ENCODE measurements at places on chromosomes 2 and 18.

DNA sequence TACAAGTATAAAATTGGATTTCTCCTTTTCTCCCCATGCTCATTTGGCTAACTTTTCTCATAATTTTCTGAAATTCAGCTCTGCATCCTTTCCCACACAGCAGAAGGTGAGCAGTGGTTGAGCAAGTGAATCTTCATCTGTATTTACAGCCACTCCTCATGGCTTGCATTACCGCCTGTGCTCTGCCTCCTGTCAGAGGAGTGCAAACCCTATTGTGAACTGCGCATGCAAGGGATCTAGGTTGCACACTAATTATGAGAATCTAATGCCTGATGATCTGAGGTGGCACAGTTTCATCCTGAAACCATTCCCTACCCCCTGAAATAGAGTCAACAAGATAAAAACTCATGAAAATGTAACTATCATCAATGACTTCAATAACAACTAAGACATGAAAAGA is 20.0 kb downstream of the ME2 start:
- DNase-seq: no peak

DNA sequence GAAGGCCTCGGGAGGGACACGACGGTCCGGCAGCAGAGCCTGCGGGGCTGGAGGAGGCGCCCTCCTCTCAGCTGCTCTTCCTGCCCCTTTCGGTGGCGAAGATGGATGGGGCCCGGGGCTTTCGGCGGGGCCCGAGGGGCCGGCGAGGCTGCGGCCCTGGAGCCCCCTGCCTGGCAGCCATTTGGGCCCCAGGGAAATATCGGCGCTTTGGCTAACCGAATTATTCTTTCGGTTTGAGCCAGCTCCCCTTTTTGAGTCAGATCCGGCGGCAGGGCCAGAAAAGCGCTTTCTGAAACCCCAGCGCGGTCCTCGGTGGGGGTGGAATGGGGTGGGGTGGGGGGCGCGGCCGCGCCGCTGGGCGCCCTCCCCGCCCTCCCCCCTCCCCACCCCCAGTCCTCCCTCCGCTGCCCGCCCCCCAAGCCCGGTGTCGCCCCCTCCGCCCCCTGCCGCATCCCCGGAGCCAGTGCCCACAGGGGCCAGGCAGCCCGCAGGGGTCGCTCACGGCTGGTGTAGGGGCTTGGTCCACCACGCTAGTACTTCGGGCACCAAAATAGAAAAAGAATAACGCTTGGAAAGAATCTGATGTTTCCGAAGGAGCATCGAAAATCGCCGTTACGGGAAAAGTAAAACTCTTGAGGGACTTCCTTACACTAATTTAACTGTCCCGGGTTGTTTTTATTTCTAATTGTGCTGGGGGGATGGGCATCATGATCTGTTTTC is 9.1 kb upstream of the ARID5A start:
- DNase-seq: no peak

- no peak for DNase-seq
Observed at GRCh38 chr2:106551417-106552130, 64.4 kb downstream of the CD8B2 start.

DNA sequence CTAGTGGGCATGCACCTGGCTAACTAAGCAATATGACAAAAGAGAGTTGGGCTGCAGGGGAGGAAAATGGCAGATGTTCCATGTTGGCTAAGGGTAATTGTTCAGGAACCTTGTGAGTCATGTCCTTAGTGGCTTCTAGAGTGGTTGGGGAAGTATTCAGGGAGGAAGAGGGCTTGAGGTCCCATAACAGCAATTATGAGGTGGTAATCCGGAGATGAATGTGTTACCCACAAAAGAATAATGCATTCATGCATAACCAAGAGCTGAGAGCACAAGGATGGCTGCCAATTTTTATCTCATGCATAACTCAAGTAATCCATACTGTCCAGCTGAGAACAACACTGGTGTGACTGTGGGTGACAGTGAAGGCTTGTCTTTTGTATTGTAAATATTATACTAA is 42.9 kb downstream of the TMEFF2 start:
- no peak for DNase-seq

- no peak for DNase-seq
Observed at GRCh38 chr2:73069041-73069854, 2.3 kb downstream of the SFXN5 start.

- no peak for DNase-seq
Observed at GRCh38 chr2:216029416-216030129, 16.2 kb upstream of the MREG start.

GRCh38 chr2:240604939-240605716 is 18.6 kb downstream of the CAPN10 start:
- no peak for DNase-seq

- DNase-seq: no peak
Observed at GRCh38 chr2:20829861-20830260, 7.0 kb upstream of the LDAH start.

- no peak for DNase-seq
Observed at GRCh38 chr2:99695130-99695943, 205.5 kb upstream of the REV1 start.

DNA sequence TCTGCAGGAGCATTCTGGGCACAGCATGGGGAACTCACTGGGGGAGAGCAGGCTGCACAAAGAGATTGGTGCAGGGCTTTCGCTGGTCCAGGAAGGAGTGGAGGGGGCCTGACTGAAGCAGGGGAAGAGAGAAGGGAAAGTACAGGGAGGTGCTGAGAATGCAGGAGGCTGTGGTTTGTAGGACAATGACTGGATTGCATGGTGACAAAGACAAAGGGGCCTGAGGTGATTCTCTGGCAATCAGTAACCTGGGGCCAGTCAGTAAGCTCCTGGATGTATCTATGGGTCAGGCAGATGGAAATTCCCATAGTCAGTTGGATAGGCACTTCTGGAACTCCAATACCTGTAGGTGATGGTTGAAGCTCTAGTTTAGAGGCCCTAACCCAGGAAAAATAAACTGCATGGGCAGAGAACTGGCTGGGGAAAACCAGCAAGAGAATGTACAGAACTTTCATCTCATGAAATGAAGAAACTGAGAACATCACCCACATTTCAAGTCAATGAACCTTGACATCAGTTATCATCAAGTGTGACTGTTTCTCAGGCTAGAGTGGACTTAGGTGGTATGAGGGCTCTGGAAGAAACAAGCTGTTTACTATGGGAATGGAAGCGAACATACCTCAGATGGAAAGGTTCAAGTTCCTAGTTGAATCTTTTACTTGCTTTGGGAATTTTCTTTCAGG is 193.2 kb downstream of the TPGS2 start:
- no peak for DNase-seq

GRCh38 chr18:22739061-22739642 is 194.0 kb upstream of the RBBP8 start:
- DNase-seq: no peak

GRCh38 chr18:7990670-7991069 is 423.6 kb downstream of the PTPRM start:
- DNase-seq: no peak

DNA sequence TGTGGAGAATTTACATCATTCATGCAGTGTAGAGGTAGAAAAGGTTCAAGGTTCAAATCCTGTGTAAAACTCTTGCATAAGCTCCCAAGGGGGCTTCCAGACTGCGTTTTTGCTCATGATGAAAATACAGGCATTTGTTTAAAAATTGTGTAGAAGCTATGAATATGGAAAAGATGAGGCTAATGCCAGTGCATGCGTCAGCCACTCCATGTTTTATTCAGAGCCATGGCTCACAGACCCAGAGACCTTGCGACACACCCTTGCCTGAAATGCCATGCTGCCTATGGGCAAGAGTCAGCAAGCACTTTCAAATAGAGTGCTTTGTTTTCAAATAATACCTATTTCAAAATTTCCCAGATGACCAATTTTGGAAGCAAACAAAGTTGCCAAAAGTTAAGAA is 262.3 kb downstream of the TRIB2 start:
- no peak for DNase-seq

- DNase-seq: no peak
Observed at GRCh38 chr2:3007135-3007534, 370.5 kb downstream of the EIPR1 start.

DNA sequence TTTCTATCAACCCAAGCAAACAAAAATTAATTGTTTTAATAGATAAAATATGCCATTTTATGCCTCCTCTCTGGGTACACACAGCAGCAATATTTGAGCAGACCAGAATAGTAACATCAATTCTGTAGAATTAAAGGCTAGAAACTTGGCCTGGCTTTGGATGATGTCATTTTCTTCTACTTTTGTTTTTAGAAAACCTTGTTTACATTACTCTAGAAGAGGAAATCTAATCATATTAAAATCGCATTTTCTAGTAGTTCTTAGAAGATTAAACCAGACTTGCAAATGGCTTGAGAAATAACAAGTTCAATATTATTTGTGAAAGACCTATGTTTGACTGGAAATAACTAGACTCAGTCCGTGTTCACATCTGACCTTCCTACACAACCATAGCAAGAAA is 102.3 kb upstream of the RFX8 start:
- no peak for DNase-seq

- DNase-seq: no peak
Observed at GRCh38 chr2:10017313-10017941, 25.9 kb upstream of the KLF11 start.

DNA sequence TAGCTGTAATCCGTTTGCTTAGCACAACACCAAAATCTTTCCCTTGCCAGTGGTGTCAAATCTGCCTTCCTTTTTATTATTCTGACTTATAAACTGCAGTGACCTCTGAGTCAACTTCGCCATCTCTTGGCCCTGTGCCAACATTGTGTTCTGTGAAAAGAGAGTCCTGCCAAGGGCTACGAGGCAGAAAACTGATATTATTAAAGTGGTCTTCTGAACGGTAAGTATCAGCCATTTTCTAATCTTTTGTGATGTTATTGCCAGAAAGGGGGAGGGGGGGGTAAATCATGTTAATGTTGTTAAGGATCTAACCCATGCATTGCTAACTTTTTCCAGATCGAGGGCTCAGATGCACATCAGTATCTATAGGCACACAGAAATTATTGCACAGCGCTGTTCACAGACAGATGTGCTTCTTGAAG is 121.5 kb upstream of the LTBP1 start:
- peak; percentile 36 for DNase-seq

DNA sequence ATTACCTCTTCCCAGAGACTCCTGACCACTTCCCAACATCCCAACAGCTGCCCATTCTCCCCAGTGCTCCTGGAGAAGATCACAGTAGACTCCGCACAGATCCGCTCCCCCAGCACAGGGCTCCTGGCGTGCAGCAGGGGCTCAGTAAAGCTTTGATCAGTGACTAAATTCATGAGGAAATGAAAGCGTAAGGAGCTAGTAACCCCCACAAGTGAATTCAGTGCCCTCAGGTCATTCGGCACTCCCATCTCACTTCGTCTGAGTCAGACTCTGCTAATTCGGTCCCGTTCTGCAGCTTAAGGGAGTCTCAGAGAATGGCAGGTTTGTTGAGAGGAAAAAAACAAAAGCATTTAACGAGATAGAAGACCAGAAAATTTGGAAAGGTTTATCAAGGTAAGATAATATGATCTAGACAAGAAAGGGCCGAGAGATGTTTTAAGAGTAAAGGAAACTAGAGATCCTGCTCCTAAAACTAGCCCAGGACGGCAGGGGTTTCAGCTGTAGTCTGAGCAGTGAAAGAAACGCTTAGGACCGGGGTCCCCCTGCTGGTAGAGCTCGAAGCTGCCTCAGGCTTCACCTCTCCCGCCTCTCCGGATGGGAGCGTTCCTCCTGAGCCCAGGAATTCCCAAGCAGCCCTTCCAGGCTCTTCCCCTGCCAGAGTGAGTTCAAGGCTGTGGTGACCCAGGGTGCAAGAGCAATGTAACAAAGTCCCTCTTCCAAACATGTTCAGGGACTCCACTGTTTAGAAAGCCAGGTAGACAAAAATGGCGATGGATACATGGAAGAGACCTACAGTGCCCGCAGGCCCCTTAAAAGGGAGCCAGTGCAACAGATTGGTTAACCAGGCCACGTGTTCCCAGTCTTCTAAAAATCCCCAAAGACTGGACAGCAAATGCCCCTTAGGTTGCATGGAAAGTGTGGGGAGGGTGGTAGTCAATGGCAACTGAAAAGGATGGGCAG is 127.3 kb downstream of the DNER start:
- peak; percentile 83 for DNase-seq

GRCh38 chr18:44958455-44958854 is 277.8 kb downstream of the SETBP1 start:
- DNase-seq: no peak

DNA sequence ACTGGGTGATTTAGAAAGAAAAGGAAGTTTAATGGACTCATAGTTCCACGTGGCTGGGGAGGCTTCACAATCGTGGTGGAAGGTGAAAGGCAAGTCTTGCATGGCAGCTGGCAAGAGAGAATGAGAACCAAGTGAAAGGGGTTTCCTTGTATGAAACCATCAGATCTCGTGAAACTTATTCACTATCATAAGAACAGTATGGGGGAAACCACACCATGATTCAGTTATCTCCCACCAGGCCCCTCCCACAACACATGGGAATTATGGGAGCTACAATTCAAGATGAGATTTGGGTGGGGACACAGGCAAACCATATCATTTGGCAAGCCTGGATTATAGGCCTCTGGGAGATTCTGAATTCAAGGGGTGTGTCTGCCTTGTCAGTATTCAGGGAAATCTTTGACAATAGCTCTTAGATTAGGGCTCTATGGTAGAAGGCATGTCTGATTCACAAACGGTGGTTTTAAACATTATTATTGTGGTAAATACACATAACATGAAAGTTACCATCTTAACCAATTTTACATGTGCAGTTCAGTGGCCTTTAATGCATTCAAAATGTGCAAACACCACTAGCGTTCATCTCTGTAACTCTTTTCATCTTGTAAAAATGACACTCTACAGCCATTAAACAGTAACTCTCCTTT is 15.3 kb upstream of the PLB1 start:
- no peak for DNase-seq

- no peak for DNase-seq
Observed at GRCh38 chr2:45518546-45518945, 92.5 kb downstream of the SRBD1 start.

DNA sequence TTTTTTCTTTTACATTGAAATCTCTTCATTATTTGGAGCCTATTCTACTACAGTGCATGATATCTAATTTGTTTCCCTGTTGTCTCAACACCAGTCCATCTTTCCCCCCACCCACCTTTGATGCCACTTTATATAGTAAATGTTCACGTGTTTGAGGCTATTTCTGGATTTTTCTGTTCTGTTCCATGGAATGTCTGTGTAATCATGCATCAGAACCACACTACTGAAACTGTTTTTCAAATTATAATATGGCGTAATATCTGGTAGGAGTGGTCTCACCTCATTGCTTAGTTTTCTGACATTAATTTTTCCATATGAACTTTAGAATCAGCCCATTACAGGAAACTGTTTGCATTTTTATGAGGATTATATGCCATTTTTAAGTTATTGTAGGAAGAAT is 19.1 kb upstream of the NARS1 start:
- no peak for DNase-seq

- no peak for DNase-seq
Observed at GRCh38 chr18:69265656-69266055, 135.0 kb upstream of the DOK6 start.

- no peak for DNase-seq
Observed at GRCh38 chr2:62208074-62208757, 12.3 kb downstream of the B3GNT2 start.

DNA sequence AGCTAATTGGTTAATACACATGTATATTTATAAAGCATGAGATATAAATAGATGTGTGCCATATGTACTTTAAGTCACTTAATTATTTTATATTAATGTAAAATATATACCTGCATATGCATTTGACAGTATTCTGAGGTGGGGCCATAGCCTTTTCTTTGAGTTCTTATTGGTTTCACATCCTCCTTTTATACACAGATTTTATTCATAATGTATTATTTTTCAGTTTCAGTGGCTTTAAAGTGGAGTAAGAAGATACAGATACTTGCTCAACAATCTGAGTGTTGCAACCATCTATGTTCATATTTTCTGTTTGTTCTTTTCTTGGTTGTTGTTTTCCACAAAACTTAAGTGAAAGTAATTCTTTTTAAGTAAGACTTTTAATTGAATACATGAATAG is 436.5 kb downstream of the RND3 start:
- DNase-seq: no peak

Measured in left ventricle myocardium inferior (tissue), 1 donor.